ENCODE measurements at places on chromosomes 11 and 22.

DNA sequence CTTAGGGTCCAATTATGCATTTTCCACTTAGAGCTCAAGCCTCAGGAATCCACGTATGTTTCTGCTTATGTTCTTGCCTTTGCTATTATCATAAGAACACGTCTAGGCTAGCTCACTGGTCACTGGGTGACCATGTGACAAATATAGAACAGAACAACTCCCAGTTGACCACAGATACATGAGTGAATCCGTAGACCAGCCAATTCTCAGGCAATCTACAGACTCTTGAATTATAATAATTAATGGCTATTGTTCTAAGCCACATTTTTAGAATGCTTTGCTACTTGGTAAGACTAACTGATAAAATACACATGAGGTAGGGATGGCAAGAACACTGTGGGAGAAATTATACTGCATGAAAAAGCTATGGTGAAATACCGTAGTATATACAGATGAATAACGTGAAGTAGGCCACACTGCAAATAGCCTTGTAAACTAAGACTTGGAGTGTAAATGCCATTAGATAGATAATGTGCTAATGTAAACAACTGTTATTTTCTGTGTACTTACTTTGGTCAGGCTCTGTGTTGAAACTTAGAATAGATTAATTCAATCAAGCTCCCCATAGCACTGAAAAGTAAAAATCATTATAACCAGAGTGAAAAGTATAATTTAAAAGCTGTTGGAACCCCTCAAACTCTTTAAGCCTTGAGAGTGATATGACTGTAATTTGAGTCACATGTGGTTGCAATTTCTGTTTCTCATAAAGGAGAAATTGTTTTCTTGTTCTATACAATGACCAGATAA, 366.2 kb upstream of the CCDC179 start:
- no peak for DNase-seq

- DNase-seq: no peak
Observed at GRCh38 chr11:13043912-13044628, 35.0 kb downstream of the RASSF10 start.

DNA sequence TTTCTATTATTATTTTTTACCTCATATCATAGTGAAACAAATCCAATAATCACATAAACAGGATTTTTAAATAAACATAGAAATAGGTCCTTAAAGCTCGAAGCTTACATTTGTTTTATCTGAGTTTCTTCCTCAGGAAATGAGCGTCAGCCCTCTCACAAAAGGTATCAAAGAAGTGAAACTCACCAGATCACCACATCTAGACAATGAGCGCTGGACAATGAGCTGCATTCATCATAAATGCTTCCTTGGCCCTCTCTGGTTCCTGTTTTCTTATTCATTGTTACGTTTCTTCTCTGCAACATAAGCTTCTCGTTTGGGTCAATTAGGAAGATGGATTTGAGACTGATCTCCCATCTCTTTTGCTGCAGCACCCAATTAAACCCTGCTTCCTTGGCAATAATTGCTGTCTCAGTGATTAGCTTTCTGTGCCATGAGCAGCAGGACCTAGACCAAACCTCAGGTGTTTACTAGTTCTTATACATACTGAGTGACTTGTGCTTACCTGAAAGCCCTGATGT, 649.9 kb upstream of the LUZP2 start:
- DNase-seq: no peak

DNA sequence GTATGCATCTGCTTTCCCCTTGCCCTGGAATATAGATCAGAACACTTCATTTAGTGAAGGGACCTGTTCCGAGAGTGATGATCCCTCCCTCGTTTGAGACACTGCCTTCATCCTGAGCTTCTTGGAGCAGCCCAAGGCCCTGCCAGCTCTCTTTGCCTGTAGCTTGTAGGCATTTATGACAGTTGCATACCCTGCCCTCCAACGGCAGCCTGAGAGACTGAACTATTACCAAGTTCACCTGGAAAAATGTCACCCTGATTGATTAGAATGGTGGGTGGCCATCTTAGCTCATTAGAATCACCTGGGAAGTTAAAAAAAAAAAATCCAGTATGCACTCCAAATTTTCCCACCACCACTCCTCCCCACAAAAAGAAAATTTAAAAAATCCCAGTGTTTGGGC, 1.5 kb downstream of the MICAL3 start:
- no peak for DNase-seq

DNA sequence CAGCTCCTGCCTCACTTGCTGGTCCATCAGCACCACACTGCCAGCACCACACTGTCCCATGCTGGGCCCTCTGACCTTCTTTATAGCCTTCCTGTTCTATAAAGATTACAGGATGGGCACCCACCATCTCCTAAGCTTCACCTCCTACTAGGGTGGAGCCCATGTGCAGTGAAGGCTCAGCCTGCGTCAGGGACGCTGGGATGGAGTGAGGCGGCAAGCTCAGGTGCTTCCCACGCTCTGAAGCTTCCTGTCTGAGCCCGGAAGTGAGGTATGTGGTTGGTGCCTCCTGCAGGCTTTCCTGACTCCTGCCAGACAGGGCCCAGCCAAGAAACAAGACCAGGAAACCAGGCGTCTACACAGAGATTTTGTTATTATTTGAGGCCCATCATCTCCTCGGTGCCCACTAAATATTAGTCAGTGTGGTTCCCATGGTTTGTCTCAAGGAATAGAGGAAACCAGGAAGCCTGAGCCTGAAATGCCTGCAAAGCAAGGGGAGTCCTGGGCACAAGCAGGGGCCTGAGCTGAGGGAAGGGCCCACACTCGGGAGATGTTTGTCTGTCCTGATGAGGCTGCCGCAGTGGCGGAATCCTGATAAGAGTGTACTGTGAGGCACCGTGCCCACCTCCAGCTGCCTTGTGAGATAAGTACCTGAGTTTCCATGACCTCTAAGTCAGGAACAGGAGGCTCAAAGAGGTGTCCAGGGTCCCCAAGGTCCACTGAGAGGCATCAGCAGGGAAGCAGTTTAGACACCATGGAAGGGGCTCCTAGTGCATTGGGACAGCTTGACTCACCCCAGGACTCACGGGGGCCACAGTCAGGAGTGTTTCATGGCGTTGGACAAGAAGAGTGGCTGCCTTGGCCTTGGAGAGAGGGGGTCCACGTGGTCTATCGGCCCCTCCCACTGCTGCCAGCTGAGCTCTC, 22.0 kb downstream of the RSPH14 start:
- no peak for DNase-seq

GRCh38 chr22:47190276-47190956, 428.0 kb downstream of the TBC1D22A start:
- DNase-seq: no peak

DNA sequence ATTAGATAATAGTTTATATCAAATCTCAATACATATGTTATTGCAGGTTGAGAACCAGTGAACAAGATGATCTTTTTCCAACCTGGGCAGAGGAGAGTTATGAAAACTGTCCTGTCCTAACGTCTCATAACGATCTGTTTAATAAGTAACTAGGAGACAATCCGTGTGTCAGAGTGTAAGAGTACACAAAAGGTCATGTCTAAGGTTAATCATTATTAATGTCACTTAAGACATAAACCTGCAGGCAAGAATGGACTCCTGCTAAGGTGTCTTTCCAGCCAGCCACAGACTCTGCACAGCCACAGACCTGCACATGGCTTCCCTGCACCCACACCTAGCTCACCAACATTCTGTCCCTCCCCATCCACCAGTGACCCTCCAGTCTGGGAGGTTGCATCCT, 10.1 kb downstream of the SLC5A4 start:
- no peak for DNase-seq

GRCh38 chr11:69892986-69893555, 73.9 kb upstream of the FGF3 start:
- no peak for DNase-seq

GRCh38 chr11:17414992-17415391, 26.5 kb upstream of the KCNJ11 start:
- DNase-seq: no peak

DNA sequence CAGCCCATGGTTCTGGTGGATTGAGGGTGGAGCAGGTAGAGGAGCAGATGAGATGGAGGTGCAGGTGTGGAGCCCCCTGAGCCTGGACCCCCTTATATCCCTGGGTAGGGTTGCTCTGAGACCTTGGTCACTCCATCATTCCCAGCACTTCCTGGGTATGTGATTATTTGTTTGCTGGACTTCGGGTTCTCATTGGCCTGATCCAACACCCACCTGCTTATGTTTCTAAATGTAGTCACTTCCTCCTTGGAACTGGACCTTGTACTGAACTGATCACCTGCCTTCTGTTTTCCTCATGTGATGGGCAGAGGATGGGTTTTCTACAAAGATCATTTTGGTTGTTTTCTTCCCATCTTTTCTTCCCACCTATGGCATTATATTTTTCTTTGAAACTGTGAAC, at the start of gene KRTAP5-4:
TSS of gene KRTAP5-4 (minus strand) at position 53 of the 400 bp plus-strand sequence. CDS start at position 8, 45 bp downstream.
- DNase-seq: no peak

GRCh38 chr22:35313311-35314121, 13.8 kb downstream of the TOM1 start:
- peak; percentile 53 for DNase-seq

DNA sequence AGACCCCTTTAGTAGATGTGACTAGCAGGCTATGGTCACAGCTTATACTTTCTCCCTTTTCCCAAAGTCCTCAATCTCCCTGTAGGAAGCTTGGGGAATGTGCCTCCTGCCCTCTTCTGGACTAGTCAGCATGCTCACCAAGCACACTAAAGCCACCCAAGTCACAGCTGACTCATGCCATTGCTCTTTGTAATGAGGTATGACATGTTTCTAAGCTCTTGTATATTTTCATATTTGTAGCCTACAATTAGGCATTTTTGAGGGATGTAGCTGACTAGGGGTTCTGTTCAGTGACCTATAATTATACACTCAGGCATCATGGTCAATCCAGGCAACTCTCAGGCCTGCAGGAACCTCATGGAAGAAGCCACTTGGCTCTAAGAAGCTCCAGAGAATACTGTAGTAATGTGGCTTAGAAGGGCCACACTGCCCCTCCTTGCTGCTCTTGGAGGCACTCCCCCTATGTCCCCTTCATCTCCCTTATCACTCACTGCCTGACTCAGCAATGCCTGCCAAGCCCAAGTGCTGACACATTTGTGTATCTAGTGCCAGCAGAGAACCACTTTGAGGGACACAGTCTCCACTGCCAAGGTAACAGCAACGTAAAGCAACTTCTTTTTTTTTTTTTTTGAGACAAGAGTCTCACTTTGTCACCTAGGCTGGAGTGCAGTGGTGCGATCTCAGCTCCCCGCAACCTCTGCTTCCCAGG, 86.2 kb downstream of the RPL27A start:
- peak; percentile 50 for DNase-seq
